ENCODE measurements at places on chromosomes 7 and 10. TPM values are rescaled to one million over a fixed set of nuclear protein-coding genes. Genes with fewer than 3 reads are reported as not detected.
A peak's percentile ranks its signal among the peaks of the same experiment; 100 is the strongest.

GRCh38 chr7:10325395-10325794, 648.3 kb upstream of the PHF14 start:
- H3K36me3 ChIP-seq = no peaks in the 10 kb centered on the region
- no peak overlapping the region for H3K27ac ChIP-seq
- H3K27me3 ChIP-seq = no peaks in the 10 kb centered on the region
- H3K4me1 ChIP-seq = no peaks in the 10 kb centered on the region
- no peak overlapping the region for H3K4me3 ChIP-seq

Gene SMNDC1
- polyA plus RNA-seq = 33.8 TPM

- H3K36me3 ChIP-seq = peaks cover 20% of the 10 kb centered on the region
- no peak overlapping the region for H3K4me3 ChIP-seq
Observed at GRCh38 chr7:50446542-50446960, 3.6 kb downstream of the FIGNL1 start.

DNA sequence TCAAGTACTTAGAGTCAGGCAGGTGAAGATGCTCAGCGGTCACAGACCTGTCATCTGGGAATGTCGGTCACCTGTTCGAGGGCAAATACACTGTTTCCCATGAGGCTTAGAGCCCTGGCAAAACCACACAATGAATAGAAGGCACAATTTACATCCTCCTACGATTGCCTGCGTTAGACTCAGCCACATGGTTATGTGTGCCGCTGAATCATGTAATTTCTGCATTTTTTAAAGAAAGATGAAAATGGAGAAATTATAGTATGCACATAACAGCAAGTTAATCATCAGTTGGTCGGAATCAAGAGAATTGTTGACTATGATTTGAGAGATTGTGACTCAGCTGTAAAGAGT, 158.2 kb downstream of the ADARB2 start:
- no peak overlapping the region for H3K27ac ChIP-seq
- H3K4me1 ChIP-seq = no peaks in the 10 kb centered on the region
- DNase-seq = no peak
- H3K36me3 ChIP-seq = no peaks in the 10 kb centered on the region

DNA sequence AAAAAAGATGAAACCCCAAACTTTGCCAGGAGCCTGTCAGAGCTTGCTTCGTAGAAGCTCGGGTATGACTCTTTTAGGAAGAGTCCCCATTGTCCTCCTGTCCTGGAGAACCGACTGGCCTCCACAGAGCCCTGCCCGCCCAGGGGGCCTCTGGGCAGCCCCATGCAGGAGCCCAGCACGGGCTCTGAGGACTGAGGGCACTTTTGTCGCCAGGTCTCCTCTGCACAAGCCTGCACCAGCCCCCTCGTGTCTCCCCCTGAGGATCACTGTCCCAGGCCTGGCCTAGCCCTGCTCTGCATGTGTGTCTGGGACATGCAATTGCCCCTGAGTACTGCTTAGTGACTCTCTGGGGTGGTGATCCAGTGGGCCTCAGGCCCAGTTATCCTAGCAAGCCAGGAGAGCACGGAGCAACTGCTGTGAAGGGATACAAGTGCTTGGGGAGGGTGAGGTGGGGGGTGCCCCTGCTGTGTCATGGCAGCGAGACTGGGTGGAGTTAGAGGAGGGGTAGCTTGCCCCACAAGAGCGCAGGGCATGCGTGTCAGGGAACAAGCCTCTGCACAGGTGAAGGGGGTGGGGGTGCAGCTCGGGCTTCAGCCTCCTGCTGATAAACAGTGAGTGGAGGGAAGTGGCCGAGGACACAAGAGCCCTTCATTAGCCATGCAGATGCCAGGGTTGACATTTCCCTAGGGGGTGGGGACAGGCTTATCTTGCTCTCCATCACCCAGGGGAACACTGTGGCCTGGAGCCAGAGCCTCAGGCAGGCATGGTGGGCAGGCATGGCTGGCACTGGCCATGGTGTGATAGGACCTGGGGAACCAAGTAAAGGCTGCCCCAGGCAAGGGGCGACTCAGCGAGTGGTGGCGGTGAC, 143.4 kb downstream of the C10orf105 start:
- no peaks in the 10 kb centered on the region for H3K27me3 ChIP-seq
- no peaks in the 10 kb centered on the region for H3K36me3 ChIP-seq
- no peaks in the 10 kb centered on the region for H3K4me1 ChIP-seq
- no peak for DNase-seq

Gene SPOCK2
- 17.4 TPM for polyA plus RNA-seq

- H3K36me3 ChIP-seq = no peaks in the 10 kb centered on the region
- no peaks in the 10 kb centered on the region for H3K27me3 ChIP-seq
- DNase-seq = no peak
- H3K4me1 ChIP-seq = no peaks in the 10 kb centered on the region
- H3K27ac ChIP-seq = no peak overlapping the region
Observed at GRCh38 chr7:93944673-93945072, 23.1 kb downstream of the GNG11 start.

Gene CALHM1
- 0.04 TPM for polyA plus RNA-seq

Gene CCDC172
- not detected for polyA plus RNA-seq

Gene ZNF488
- 2.2 TPM for polyA plus RNA-seq

Gene COMTD1
- polyA plus RNA-seq = 34.2 TPM

- no peak overlapping the region for H3K4me3 ChIP-seq
- DNase-seq = no peak
- H3K27me3 ChIP-seq = peaks cover 11% of the 10 kb centered on the region
Observed at GRCh38 chr10:43286076-43286805, 19.4 kb upstream of the RASGEF1A start.

DNA sequence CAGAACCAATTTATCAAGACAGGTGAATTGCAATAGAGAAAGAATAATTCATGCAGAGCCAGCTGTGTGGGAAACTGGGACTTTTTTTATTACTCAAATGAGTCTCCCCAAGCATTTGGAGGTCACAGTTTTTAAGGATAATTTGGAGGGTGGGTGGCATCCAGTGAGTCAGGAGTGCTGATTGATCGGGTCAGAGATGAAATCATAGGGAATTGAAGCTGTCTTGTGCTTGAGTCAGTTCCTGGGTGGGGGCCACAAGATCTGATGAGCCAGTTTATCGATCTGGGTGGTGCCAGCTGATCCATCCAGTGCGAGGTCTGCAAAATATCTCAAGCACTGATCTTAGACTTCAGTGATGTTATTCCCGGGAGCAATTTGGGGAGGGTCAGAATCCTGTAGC, 9.9 kb upstream of the MYO1G start:
- H3K36me3 ChIP-seq = peaks cover 18% of the 10 kb centered on the region
- no peak overlapping the region for H3K27ac ChIP-seq
- no peak for DNase-seq
- no peaks in the 10 kb centered on the region for H3K27me3 ChIP-seq
- no peak overlapping the region for H3K4me3 ChIP-seq
- H3K4me1 ChIP-seq = peaks cover 4% of the 10 kb centered on the region

Gene DGKI
- 1.4 TPM for polyA plus RNA-seq

GRCh38 chr7:33201821-33202220, 72.5 kb downstream of the BBS9 start:
- no peak overlapping the region for H3K27ac ChIP-seq
- H3K36me3 ChIP-seq = no peaks in the 10 kb centered on the region
- H3K4me3 ChIP-seq = no peak overlapping the region
- no peak for DNase-seq
- no peaks in the 10 kb centered on the region for H3K27me3 ChIP-seq

DNA sequence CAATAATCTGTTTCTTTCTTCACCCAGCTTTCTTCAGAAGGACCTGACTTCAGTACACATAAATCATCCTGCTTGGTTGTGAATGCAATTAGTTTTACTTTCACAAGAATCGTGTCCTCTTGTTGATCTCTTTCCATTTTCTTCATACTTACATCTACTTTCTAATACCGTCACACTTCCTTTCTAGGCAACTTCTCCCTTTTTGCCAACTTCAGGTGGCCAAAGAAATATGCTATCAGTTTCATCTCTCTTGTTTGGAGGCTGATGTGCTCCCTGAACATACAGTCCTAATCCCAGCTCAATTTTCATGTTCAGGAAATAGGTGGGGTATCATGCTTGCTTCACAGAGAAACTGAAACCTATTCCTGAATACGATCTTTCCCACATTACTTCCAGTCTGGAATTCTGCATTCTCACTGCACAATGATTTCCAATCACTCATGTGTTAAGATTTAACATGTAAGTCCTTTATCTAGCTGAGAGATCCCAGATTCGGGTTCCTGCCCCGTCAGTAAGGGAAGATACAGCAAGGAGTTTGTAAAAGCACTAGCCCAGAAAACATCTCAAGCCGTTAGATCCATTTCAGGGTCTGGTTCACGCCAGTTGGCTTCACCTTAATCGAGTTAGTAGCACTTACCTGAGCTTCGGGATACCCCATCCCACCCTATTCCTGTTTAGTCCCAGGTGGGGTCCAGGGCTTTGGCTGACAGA, 994 bp downstream of the SLC25A28 start:
- peak overlapping the region; percentile 86 for H3K27ac ChIP-seq
- peaks cover 9% of the 10 kb centered on the region for H3K4me1 ChIP-seq
- peak overlapping the region; percentile 77 for H3K4me3 ChIP-seq
- H3K27me3 ChIP-seq = no peaks in the 10 kb centered on the region

Gene HGF
- polyA plus RNA-seq = 2.8 TPM

- H3K4me3 ChIP-seq = no peak overlapping the region
- H3K4me1 ChIP-seq = no peaks in the 10 kb centered on the region
- no peak for DNase-seq
- H3K27ac ChIP-seq = no peak overlapping the region
Observed at GRCh38 chr10:61406736-61407135, 46.4 kb downstream of the TMEM26 start.

DNA sequence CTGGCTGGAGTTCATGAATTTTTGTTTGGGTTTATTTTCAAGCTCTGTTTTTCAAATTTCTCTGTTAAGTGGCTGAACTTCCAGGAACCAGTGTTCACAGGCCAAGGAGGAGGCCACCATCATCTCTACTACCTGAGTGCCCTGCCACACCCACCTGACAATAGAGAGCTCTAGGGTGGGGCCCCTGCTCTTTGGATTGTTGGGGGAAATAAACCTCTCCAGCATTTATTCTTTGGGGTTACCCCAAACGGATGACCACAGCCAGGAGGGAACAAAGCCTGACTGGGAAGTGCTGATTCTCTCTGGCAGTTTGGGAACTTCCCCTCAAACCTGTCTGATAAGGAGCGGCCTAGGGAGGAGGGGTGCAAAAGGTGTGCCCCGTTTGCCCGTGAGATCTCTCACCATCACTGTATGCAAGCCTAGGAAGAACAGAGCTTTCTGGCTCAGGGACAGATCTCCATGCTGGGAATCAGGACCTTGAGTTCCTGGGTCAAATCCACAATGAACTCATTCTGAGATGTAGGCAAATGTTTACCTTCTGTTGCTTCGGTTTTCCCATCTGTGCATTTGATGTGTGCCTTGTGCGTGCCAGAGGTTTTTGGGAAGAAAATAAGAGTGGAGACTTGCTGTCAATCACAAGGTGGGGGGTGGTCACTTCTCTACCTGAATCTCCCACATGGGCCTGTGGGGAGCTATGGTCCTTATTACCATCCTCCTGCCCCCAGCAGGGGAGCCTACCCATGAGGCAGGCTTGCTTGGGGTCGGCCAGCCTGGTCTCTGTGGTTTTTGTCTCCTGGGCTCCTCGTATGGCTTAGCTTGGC, 27.7 kb upstream of the PDCD4 start:
- H3K4me1 ChIP-seq = peaks cover 80% of the 10 kb centered on the region
- peak; percentile 80 for DNase-seq
- no peaks in the 10 kb centered on the region for H3K36me3 ChIP-seq

Gene IFIT1
- 7.9 TPM for polyA plus RNA-seq

Gene RBAK
- 13.7 TPM for polyA plus RNA-seq

DNA sequence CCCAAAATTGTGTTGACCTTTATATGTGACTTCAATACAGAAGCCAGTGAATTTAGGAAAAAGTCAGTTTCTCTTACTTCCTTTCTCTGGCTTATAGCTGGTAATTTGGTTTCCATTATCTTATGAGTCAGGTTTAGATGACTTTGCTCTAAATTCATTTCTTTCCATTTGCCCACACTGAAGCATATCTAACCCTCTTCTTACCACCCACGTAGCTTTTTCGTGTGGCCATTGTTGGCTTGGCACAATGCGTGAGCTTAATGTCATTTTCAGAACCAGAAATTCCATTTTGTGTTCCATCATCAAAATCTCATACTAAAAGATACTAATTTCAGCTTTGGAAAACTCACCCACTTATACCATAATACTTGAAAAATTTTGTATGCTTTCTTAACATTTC, 271.2 kb downstream of the INHBA start:
- no peaks in the 10 kb centered on the region for H3K4me1 ChIP-seq
- H3K27ac ChIP-seq = no peak overlapping the region
- no peak for DNase-seq
- no peaks in the 10 kb centered on the region for H3K27me3 ChIP-seq
- H3K4me3 ChIP-seq = no peak overlapping the region
- no peaks in the 10 kb centered on the region for H3K36me3 ChIP-seq

Gene LRIT1
- not detected for polyA plus RNA-seq

Gene VWDE
- 0.66 TPM for polyA plus RNA-seq
